Peyer's patch (tissue), 4 donors: ENCODE measurements at places on chromosomes 3 and 15. TPM values are rescaled to one million over a fixed set of nuclear protein-coding genes. Genes with fewer than 3 reads are reported as not detected.

DNA sequence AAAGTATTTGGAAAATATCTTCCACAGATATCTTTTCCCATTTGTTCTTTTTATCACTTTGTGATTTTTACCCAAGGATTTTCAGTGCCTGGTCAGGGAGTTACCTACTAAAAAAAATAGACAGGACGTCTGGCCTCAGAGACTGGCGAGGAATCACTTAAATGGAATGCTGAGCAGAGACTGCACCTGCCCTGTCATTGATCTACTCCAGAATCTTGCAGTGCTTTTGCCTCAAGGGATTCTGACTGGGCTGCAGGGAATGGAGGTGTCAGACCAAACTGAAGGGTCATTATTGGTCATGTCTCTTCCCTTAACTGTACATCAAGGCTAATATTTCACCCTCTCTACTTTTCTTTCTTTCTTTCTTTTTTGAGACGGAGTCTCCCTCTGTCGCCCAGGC is 12.1 kb upstream of the RYR3 start:
- no peaks in the 10 kb centered on the region for H3K36me3 ChIP-seq
- H3K4me1 ChIP-seq = no peaks in the 10 kb centered on the region
- H3K4me3 ChIP-seq = no peak overlapping the region
- no peak overlapping the region for H3K27ac ChIP-seq
- no peak for DNase-seq
- no peaks in the 10 kb centered on the region for H3K27me3 ChIP-seq

The CCR9 gene
- total RNA-seq = 2.1 TPM

The BUB1B gene
- 14.2 TPM for total RNA-seq

GRCh38 chr3:8305371-8305770 is 196.3 kb upstream of the LMCD1 start:
- no peak for DNase-seq
- no peaks in the 10 kb centered on the region for H3K4me1 ChIP-seq
- H3K27ac ChIP-seq = no peak overlapping the region
- no peak overlapping the region for H3K4me3 ChIP-seq
- H3K36me3 ChIP-seq = no peaks in the 10 kb centered on the region

The SQOR gene
- 85.8 TPM for total RNA-seq

DNA sequence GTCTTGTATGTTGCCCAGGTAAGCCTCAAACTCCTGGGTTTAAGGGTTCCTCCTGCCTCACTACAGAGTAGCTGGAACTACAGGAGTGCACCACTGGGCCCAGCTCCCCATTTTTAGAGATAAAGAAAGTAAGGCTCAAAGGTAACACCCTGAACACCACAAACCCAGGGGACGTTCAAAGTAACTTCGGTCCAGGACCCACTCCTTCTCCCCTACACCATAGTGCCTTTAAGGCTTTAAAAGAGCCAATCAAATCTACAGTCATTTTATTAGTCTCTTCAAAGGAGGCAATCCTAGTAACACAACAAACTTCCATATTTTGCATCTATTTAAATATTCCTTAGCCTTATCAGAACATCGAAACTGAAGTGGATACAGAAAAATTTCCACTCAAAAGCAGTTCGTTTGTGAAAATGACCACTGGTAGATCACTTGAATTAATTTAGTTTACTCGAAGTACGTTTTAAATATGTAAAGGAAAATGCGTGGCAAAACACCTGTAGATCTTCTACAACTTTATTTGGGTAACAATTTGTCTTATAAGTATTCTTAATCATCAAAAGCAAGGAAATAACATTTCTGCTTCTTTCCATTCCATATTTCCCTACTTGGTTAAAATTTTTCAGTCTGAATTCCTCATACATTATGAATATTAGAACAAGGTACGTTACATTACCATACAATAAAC is 1.8 kb downstream of the STAG1 start:
- peak overlapping the region; percentile 36 for H3K27ac ChIP-seq
- H3K4me1 ChIP-seq = peaks cover 8% of the 10 kb centered on the region
- H3K27me3 ChIP-seq = no peaks in the 10 kb centered on the region
- H3K4me3 ChIP-seq = peak overlapping the region; percentile 99

The GOLGA6B gene
- total RNA-seq = not detected

- no peaks in the 10 kb centered on the region for H3K4me1 ChIP-seq
- no peaks in the 10 kb centered on the region for H3K27me3 ChIP-seq
- DNase-seq = no peak
- H3K4me3 ChIP-seq = no peak overlapping the region
- H3K36me3 ChIP-seq = no peaks in the 10 kb centered on the region
These were observed 330.7 kb upstream of the LRRC3B start for GRCh38 chr3:26291840-26292239.

- no peaks in the 10 kb centered on the region for H3K36me3 ChIP-seq
- H3K4me1 ChIP-seq = no peaks in the 10 kb centered on the region
- no peak overlapping the region for H3K4me3 ChIP-seq
- peak; percentile 23 for DNase-seq
- H3K27ac ChIP-seq = no peak overlapping the region
These were observed 16.1 kb downstream of the SLC28A2 start for GRCh38 chr15:45268135-45268534.

- no peak overlapping the region for H3K4me3 ChIP-seq
- no peaks in the 10 kb centered on the region for H3K27me3 ChIP-seq
- H3K36me3 ChIP-seq = no peaks in the 10 kb centered on the region
- no peak for DNase-seq
These were observed 59.6 kb upstream of the CASR start for GRCh38 chr3:122123850-122124249.

DNA sequence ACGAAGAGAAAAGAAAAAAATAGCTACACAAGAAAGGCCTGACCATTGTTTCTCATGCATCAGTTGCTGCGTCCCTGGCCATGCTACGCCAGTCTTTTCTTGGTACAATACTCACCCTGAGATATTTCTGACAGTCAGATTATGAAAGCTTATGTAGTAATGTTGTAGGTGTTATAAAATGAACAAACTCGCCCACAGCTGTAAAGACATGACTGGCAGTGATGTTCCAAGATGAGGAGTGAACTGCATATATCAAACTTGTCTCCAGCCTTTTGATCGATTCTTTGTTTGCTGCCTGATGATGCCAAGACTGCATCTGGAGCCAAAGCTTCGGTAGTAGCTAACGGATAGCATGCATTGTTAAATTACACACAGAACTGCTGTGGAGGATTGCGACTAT is 822.7 kb downstream of the TUSC7 start:
- no peak for DNase-seq
- H3K36me3 ChIP-seq = no peaks in the 10 kb centered on the region
- no peaks in the 10 kb centered on the region for H3K27me3 ChIP-seq
- no peak overlapping the region for H3K4me3 ChIP-seq

- H3K27ac ChIP-seq = no peak overlapping the region
- no peak overlapping the region for H3K4me3 ChIP-seq
- H3K36me3 ChIP-seq = no peaks in the 10 kb centered on the region
- DNase-seq = no peak
These were observed 121.9 kb downstream of the SLCO3A1 start for GRCh38 chr15:91975241-91975978.

The P2RY1 gene
- total RNA-seq = 5.0 TPM

DNA sequence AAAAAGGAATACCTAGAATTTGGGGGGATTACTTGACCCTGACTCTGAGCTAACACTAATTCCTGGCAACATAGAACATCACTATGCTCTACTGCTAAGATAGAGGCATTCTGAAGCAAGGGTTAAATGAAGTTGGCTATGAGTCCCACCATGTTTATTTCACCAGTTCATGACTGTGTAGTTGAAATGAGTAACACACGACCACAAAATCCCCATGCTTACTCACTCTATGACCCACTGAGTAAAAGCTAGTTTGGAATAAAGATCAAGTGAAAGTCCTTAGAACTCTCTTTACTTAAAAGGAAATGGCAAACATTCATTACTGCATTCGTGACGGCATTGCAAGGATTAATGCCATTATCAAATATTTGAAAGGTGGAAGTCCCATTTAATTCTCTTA is 47.4 kb downstream of the MRPL46 start:
- no peaks in the 10 kb centered on the region for H3K27me3 ChIP-seq
- no peak for DNase-seq
- H3K4me3 ChIP-seq = no peak overlapping the region
- H3K4me1 ChIP-seq = no peaks in the 10 kb centered on the region

DNA sequence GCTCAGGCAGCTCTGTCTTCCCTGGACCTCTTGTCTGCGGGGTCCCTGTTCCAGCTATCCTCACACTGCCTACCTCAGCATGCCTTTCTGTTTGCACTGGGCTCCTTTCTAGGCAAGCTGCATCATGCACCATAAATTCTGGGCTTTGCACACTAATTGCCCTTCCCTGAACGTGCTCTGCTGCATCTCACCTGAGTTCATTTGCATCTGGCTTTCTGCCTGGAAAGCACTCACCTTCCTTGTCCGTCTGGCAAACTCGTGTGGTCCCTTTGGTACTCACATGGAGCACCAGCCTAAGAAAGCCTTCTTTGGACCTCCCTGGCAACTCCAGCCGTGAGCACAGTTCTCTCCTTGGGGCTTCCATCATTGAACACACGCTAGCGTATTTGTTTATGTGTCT is 365.6 kb downstream of the SV2B start:
- no peaks in the 10 kb centered on the region for H3K4me1 ChIP-seq
- no peak for DNase-seq
- no peak overlapping the region for H3K4me3 ChIP-seq
- H3K27me3 ChIP-seq = no peaks in the 10 kb centered on the region
- no peak overlapping the region for H3K27ac ChIP-seq

DNA sequence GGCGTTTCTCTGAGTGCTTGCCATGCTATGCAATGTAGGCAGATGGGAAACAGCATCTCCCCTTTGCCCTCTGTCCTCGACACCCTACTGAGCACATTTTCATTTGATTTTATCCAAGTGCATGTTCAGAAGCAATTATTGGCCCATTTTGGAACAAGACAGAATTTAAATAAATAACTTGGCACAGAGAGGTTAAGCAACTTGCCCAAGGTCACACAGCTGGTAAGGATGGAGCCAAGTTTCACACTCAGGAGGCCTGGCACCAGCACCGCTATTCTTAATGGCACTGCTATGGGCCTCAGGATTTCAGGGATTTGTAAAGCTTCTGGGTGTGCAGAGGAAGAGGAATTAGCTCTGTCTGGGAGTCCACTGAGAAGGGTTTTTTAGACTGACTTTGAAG is 2.5 kb upstream of the GRIP2 start:
- no peaks in the 10 kb centered on the region for H3K36me3 ChIP-seq
- H3K4me1 ChIP-seq = no peaks in the 10 kb centered on the region
- DNase-seq = no peak
- H3K4me3 ChIP-seq = no peak overlapping the region
- no peak overlapping the region for H3K27ac ChIP-seq
- no peaks in the 10 kb centered on the region for H3K27me3 ChIP-seq
